Fibroblast of skin of left biceps (primary cell): ENCODE measurements at places on chromosomes 4 and X.

DNA sequence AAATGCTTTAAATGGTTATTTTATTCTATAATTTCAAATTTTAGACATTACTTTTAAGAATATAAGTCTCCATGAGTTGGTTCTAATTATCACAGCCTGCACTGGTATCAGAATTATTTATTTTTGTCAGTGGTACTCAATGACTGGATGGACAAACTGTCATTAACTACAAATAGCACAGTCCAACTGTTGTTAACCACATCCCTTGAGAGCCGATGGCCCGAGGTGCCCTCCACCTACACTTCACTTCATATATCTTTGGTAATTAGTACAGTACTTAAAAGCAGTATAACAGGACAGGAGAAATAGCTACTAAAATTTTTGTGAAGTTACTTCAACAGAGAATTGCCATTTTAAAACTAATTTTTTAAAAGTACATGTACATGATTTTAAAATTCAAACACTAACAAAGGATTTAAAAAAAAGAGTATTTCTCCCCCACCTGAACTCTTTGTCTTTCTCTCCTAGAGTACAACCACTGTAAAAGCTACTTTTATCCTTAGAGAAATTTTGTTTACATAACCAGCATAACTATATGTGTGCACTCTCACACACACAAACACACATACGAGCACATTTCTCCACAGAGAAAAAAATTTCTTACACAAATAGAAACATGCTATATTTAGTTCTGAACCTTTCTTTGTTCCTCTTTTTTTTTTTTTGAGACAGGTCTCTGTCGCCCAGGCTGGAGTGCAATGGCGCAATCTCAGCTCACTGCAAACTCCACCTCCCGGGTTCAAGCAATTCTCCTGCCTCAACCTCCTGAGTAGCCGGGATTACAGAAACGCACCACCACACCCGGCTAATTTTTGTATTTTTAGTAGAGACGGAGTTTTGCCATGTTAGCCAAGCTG, 6.5 kb downstream of the TIFA start:
- no peak for DNase-seq

DNA sequence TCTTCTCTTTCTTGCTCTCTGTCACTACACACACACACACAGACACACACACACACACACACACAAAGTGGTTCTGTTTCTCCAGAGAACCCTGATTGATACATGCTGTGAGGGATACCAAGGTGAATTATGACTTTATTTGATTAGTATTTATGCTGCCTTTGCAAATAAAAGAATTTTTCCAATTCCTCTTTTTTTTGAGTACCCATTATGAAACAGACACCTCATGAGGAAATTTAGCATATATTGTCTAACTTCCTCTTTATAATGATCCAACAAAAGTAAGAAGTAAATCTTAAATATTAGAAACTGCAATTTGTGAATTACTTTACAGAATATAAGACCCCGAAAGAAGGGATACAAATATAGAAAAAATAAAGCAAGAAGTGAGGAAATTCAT, 14.3 kb upstream of the RAB28 start:
- DNase-seq = no peak

- no peak for DNase-seq
Observed at GRCh38 chr4:175811228-175811627, 836 bp downstream of the GPM6A start.

DNA sequence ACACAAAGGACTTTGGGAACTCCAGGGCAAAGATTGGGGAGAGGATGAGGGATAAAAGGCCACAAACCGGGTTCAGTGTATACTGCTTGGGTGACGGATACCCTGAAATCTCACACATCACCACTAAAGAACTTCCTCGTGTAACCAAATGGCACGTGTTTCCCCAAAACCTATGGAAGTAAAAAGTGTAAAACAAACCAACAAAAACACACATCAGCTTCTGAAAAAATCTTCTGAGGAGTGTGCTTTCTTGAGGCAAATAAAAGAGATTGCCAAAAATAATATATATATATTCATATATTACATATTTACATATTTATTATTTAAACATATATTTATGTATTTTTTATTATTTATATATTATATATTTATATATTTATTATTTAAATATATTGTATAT, 3.9 kb downstream of the P2RY8 start:
- DNase-seq = no peak

- no peak for DNase-seq
Observed at GRCh38 chr4:76809594-76810305, 88.2 kb downstream of the SOWAHB start.

DNA sequence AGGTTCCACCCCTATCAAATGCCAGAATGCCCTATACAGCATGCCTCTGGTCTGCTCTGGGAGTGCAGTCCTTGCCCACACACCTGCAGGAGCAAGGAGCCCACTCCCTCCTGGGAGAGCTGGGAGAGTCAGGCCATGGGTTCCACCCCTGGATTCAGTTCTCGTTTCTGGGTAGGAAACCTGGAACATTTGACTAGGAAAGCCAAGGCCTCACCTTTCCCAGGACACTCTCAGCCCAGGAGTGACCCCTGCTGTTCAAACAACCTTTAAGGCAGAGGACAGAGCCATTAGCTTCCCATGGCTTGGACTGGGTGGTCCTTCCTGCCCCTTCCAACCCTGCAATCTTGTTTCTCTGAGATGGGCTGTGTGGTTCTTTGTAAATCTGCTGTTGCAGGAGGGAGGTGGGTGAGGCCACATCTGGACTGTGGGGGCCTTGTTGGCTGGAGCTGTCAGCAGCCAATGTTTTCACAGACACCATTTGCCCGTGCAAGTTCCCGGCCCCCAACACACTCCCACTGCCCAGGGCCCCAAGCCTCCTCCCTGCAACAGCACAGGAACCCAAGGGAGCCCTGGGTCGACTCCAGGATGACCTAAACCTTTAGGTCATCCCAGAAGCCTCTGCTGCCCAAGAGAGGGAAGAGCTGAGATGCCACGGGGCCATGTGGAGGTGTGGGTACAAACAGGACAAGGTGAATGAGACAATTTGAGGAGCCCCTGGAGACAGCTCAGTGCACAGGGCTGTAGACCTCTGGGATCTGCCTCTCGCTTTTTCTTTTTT, 104.4 kb downstream of the PJA1 start:
- DNase-seq = no peak

DNA sequence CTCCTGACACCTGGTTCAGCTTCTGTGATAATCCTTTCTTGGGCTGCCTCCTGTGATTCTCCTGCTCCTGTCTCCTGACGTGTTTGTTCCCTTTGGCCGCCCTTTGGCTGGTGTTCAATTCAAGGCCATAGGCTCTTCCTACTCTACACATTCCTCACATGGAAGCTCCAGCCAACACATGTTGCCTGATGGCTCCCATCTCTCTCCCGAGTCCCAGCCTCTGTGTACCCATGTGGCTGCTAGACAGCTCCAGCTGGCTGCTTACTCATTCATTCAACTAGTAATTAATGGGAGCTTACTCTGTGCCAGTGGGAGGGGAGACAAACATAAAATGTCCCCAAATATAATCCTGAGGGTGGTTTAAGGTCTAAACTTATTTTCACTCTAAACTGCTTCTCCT, 9.2 kb upstream of the MED28 start:
- DNase-seq = no peak

GRCh38 chr4:74996996-74997395, 64.1 kb downstream of the PARM1 start:
- DNase-seq = no peak

GRCh38 chr4:40507977-40508376, 121.7 kb downstream of the RBM47 start:
- no peak for DNase-seq

DNA sequence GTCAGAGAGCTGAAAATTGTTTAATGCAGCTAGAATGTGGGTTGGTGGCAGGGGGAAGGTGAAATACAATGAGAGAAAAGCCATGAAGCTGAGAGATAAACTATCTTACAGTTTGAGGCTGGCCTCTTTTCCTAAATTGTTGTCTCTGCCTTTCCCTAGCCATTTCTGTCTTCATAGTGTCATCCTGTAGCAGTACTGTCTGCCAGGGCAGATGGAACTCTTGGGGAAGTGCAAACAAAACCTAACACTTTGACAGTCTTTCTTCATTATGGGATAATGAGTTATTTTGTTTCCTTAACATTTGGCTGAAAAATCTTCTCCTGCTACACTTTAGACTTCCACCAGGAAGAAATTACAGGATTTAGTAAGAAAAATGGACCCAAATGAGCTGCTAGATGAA, 197.8 kb upstream of the ARX start:
- DNase-seq = no peak

DNA sequence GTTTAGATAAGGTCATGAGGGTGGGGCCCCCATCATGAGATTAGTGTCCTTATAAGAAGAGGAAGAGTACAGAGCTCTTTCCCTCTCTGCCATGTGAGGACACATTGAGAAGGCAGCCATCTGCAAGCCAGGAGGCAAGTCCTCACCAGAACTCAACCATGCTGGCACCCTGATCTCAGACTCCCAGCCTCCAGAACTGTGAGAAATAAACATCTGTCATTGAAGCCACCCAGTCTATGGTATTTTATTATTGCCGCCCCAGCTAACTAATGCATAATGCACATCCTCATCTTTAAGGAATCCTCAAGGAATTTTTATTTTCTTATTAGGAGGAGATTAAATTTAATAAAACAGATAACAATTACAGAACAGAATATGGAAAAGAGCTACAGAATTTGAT, 16.7 kb upstream of the EXOSC9 start:
- no peak for DNase-seq

- DNase-seq = no peak
Observed at GRCh38 chr4:75018811-75019479, 86.0 kb downstream of the PARM1 start.

DNA sequence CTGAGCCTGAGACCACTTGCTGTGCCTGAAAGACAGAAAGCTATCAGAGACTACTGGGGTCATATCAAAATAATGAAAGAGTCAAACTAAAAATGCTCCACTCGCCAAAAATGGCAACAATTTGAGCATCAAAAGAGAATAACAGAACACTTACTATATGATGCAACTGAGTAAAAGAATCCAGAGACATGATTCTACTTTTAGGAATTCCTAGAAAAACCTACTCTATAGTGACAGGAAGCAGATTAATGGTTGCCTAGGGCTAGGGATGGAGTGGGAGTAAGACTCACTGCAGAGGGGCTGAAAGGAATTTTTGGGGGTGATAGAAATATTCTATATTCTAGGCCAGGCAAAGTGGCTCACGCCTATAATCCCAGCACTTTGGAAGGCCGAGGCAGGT, 29.4 kb upstream of the SLAIN2 start:
- DNase-seq = no peak

- no peak for DNase-seq
Observed at GRCh38 chrX:50801135-50801534, 12.9 kb downstream of the SHROOM4 start.

DNA sequence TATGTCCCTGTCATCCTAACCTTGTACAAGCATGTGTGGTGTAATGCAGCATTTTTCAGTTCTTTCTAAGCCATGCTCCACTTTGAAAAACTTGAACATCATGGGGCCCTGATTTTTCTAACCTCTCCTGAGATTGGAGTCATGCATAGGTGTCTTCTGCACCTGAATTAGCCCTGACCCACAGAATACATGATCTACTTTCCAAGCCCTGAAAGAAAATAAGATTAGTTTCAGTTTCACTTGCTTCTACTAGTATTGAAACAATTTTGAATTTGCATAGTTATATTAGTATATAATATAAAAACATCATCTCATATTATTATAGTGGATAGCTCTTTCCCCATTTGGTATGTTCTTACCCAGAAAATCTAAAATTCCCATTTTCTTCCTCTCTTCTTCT, 178.2 kb downstream of the HS3ST1 start:
- no peak for DNase-seq

GRCh38 chr4:84496331-84496705, 2.8 kb downstream of the NKX6-1 start:
- DNase-seq = no peak

DNA sequence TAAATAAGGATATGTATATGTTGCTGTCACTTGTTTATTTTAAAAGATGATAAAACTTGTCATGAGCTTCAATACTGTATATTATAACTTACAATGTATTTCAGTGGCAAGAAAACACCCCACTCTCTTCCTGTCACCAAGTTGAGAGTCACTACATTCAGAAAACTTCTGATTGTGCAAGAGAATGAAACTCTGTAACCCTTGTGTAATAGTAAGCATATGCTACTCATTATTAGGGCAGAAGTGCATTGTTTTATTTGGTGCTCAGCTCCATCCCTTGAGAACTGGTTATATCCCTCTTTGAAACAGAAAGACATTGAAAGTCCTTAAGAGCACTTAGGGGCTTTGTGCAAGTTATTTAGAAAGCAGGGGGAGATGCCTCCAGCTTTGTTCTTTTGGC, 594.5 kb downstream of the ARAP2 start:
- no peak for DNase-seq

DNA sequence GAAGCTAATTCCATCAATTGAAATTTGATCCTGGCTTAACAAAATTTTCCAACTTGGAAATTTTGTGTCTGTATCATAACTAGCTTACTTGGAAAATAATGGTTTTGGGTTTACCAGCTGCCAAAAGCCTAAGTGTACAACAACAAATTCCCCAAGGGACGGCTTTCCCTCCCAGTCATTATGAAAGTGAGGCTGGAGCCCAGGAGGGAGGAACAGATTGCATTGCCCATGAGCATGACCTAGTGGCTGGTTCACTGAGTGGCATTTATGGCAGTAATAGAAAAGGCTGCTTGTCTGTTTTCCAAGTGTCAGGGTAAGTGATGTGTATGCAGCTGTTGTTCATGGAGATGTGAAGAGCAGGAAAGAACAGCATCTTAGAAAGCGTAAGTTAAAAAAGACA, 70.8 kb upstream of the HHIP start:
- DNase-seq = no peak

DNA sequence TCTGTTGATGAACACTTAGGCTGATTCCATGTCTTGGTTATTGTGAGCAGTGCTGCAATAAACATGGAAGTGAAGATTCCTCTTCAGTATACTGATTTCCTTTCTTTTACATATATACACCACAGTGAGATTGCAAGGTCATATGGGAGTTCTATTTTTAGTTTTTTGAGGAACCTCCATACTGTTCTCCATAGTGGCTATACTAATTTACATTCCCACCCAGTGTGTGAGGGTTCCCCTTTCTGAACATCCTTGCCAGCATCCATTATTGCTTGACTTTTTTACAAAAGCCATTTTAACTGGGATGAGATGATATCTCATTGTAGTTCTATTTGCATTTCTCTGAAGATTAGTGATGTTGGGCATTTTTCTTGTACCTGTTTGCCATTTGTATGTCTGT, 80.5 kb upstream of the GALNT7 start:
- DNase-seq = no peak

GRCh38 chr4:151665022-151665784, 95.6 kb downstream of the GATB start:
- no peak for DNase-seq

- DNase-seq = no peak
Observed at GRCh38 chr4:164904336-164904735, 27.4 kb downstream of the APELA start.

- DNase-seq = no peak
Observed at GRCh38 chr4:117793845-117794480, 240.3 kb upstream of the NDST3 start.

GRCh38 chr4:152033621-152034020, 272.8 kb upstream of the GATB start:
- no peak for DNase-seq

DNA sequence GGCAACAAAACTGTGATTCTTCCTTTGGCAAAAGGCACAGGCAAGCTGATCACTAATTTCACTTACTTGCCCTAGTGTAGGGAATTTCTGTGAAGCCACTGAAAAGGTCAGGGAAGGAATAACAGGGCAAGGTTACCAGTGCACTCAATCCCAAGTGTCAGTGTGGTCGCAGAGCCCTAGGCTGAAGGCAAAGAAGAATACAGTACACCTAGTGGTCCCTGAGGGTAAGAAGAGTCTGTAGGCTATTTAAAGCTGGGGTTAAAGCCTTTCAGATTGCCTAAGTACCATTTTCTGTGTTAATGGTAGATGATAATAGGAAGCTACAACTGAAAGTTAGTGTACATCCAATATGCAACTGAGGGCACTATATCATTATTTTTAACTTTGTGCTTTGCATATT, 173.6 kb upstream of the NRK start:
- DNase-seq = no peak
